Islet precursor cell (in vitro differentiated cells): ENCODE measurements at places on chromosomes 2 and 18.

GRCh38 chr2:205593891-205594290 lies 88.4 kb upstream of the NRP2 start:
- DNase-seq = no peak

GRCh38 chr2:55391155-55391554 lies 28.5 kb downstream of the CCDC88A start:
- no peak for DNase-seq

GRCh38 chr2:196268538-196269338 lies 97.4 kb upstream of the STK17B start:
- DNase-seq = no peak

GRCh38 chr2:110790907-110791306 lies 58.5 kb downstream of the ACOXL start:
- DNase-seq = no peak

GRCh38 chr18:21559195-21559594 lies 41.3 kb downstream of the ESCO1 start:
- no peak for DNase-seq

- DNase-seq = no peak
Measured at GRCh38 chr2:86229221-86229620, 30.0 kb downstream of the MRPL35 start.

GRCh38 chr18:6885992-6886796 lies 156.7 kb downstream of the ARHGAP28 start:
- peak; percentile 63 for DNase-seq

DNA sequence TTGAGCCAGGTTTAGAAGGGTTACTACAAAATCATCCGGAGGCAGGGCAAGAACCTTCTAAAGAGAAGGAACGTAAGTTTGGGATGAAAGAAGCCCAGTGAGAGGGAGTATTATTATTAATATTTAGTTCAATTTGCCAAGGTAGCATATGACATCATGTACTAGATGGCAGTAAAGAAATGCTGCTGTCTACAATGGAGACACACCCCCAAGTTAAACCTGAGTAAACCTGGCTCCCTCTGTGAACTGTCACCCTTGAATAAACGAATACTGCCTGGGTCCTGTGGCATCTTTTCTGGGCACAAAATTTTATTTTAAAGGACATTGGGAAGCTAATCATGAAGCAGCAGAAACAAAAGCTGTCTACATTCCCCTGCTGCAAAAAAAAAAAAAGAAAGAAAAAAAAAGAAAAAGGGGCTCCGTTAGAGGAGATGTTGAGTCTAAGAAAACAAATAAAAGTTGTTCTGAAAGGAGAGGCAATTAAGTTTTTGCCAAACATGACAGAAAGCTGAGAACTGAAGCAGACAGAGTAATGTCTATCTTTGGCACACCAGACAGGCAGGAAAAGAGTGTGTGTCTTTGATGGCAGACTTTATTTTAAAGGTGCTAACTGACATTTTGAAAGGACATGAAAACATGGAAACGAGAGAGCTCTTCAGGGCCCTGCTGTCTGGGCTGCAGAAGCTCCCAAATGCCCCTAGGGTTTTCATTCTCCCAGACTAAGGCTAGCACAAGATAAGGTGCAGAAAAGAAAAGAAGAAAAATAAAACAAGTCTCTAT lies 557.7 kb upstream of the CHAC2 start:
- no peak for DNase-seq

DNA sequence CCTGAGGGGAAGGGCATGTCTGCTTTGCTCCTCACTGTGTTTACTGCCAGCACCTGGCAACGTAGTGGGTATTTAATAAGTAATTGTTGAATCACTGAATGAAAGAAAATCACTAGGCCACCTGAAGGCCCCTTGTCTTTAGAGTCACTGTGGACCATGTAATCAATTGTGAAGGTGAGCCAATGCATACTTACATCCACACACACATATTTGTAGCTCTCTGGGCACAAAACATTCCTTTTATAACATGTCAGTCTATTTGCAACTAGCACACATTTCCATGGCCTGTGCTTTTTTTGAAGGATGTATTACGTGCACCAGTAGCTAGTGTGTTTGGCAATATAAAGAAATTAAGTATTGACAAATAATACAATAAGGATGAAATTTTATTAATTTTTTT lies 11.2 kb downstream of the ATP8B1 start:
- no peak for DNase-seq

DNA sequence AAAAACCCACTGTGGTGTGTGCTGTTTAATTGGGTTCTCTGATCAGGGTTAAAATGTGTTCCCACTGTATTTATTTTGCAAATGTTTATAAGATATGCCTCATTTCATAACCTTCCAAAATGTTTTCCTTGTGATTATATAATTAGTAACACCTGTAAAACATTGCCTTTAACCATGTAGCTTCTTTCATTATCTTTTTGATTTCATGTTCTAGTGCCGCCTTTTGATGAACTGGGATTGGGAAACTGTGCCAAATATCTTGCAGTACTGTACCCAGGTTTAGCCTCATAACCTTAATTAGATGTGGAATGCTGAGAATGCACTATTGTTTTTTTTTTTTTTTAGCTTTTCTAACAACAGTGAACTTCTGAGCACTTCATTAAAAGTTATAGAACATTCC lies 96.9 kb downstream of the TANC1 start:
- DNase-seq = no peak

DNA sequence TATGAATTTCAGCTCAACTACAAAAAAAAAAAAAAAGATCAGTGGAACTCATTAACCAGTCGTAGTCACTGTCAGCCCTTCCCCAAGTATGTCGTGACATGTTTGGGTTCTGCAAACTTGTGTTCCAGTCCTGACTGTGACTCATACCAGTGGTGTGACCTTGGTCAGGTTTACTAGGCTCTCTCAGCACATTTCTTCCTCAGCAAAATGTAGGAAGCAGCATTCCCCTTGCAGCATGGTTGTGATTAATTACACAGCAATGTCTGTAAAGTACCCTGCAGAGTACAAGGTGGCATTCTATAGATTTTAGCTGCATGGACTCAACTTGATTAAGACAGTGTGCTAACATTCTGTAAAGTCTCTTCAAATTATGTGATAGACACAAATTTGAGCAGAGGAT lies 156.9 kb downstream of the LAMA1 start:
- peak; percentile 90 for DNase-seq

- DNase-seq = no peak
Measured at GRCh38 chr18:58850786-58851469, 13.7 kb upstream of the ZNF532 start.

- no peak for DNase-seq
Measured at GRCh38 chr18:9831723-9832199, 54.0 kb upstream of the TXNDC2 start.

- DNase-seq = peak; percentile 27
Measured at GRCh38 chr2:69375494-69376353, 11.3 kb downstream of the GFPT1 start.

DNA sequence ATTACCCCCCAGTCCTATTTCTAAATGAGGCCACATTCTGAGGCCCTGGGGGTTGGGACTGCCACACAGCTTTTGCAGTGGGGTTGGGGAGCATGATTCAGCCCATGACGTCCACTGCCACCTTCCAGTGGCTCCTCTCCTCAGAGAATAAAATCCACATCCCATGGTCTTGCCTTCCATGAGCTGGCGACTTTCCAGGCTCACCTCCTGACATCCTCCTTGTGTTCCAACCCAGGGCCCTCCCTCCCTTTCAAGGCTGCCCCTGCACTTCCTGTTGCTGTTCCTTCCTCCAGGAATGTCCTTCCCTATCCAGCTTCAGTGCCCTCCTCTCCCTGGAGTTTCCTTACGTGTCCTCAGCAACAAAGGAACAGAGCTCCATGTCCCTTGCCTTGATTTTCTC lies 187.3 kb upstream of the ID2 start:
- no peak for DNase-seq

DNA sequence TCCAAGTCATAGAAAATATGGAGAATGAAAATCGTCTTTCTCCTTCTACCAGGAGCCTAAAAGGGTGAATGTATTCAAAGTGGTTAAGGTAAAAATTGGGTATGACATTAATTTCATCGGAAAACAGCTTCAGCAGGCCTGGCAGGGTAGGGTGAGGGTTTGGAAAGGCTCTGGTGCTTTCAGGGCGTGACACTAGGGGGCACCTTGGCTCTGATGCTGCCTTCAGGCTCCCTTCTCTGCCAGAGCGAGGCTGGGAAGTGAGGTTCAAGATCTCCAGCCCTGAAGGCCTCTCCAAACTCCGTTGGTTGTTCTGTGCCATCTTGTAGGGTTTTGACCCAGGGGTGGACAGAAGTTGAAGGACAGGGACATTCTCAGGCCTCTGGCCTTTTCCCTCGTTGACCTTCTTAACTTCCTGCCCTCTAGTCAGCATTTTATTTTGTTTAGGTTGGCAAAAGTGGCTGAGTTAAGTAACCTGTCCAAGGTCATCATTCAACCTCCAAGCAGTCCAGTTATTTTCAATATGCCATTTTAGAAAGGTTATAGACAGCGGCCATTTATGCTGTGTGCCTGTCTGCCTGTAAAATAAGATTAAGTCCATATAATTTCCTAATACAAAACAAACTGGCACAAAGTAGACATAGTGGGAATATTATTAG lies 40.3 kb downstream of the EML6 start:
- no peak for DNase-seq

DNA sequence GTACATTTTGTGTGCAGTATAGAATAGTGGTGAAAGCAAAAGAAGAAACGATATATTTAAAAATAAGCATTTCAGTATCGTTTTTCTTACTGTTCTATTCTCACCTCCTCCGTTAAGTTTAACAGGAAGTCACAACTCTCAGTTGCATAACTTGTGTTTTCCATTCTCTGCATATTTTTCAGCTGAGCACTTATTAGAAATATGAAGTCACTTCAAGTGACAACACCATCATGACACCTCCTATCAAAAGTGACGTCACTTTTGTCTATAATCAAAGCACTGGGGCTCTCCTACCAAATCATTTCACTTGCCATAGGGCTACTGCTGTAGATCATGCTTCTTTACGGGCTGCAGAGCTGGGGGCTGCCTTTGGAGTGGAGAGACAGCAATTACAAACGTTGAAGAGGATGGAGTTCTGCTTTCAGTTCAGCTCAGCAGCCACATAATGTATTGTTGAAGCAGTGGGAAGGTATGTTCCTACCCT lies 36.3 kb downstream of the STAT4 start:
- DNase-seq = no peak

- DNase-seq = peak; percentile 98
Measured at GRCh38 chr18:3652380-3653262, 202.6 kb downstream of the TGIF1 start.

- no peak for DNase-seq
Measured at GRCh38 chr2:237258116-237258515, 155.8 kb downstream of the COL6A3 start.

DNA sequence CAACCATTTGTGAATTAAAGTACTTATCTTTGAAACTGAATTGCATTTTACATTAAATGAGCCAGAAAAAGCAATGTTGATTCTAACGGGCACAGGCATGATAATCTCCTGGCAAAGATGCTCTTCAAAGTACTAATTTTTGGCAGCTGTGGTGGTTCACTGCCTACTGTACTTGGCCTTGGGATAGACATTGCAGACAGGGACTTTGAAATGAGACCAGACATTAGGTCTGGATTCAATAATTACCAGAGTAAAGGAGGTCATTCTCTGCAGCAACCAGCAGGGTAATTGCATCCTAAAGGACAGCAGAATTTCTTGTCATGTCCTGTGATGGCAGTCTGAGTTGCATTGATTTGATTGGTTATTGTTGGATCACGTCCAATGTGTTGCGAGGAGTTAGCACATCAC lies 986.5 kb downstream of the TDRD15 start:
- DNase-seq = no peak

GRCh38 chr2:6524691-6525474 lies 340.8 kb downstream of the CMPK2 start:
- DNase-seq = peak; percentile 57

- DNase-seq = no peak
Measured at GRCh38 chr2:73987109-73987947, 2.6 kb downstream of the TET3 start.

DNA sequence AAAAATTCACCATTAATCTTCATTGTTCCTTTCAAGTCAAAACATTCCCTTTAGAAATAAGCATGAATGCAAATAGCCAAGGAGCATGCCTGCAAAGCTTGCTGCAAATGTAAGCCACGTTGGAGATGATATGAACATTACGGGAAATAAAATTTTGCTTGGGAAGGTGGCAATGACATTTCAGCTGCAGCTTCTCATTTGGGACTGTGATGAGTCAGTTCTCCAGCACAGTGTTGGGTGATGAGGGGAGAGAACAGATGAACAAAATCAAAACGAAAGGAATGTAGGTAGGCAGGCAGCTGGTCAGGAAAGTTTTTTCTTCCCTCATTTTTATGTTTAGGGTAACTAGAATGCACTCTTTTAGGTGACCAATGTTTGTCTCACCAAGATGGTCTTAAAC lies 65.3 kb upstream of the CHRNA1 start:
- DNase-seq = no peak

GRCh38 chr2:62738981-62739936 lies 33.7 kb downstream of the EHBP1 start:
- DNase-seq = no peak

DNA sequence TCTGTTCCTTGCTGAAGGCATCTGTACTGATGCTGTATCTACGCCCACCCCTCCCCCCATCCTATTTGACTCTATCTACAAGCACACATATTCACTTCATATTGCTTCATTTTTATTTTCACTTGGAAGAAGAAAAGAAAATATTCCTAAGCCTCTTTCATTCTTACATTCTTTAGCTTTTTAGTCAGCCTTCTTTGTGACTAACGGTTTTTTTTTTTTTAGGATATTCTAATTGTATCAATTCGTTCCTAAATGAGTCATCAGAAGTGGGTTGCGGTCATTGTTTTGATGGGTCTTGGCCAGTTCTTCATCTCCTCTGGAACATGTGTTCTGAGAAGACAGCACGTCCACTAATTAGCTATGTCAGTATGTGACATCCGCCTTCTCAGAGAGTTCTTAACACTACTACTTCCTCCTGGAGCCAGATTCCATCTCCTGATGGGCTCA lies 88.7 kb downstream of the MYO1B start:
- DNase-seq = no peak

DNA sequence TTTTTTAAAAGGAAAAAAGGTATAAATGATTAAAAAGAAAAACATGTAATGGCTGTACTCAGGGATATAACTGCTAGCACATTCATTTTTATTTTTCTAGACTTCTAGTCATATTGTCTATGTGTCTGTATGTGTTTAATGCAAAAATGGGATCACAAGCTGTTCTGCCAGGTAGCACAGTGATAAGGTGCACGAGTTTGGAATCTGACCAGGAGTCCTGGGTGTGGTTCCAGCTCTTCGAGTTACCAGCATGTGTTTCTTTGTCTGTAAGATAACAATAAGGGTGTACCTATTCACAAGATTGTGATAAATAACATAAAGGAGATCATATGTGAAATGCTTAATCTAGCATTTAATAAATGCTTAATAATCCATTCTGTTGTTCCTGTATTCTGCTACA lies 145.3 kb downstream of the PKP4 start:
- no peak for DNase-seq

- DNase-seq = no peak
Measured at GRCh38 chr2:71402427-71402826, 50.9 kb upstream of the DYSF start.
